ENCODE measurements at places on chromosomes 12 and 14.

DNA sequence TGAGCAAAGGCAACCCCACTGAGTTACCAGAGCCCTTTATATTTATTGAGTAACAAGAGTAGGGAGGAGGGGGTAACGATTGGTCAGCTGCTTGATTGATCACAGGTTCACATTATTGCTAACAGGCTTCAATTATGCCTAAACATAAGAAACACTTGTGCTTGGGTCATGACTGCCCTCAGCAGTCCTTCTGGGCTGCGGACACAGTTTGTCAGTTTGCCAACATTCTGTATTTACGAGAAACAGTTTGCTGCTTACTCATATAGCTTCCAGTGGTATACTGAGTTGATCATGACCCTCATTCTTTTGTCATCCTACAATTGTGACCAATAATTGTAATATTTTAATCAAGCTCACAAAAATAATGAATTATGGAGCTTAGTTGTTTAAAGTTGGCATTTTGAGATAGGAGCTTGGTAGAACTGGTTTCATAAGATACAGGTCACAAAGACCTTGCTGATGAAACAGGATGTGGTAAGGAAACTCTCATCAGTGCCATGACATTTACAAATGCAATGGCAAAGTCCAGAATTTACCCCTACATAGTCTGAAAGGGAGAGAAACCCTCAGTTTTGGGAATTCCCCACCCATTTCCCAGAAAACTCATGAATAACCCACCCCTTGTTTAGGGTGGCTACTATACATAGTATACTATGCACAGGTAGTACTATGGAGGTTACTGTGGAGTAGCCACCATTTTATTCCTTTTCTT, 1421.0 kb upstream of the FLRT2 start:
- DNase-seq = no peak

DNA sequence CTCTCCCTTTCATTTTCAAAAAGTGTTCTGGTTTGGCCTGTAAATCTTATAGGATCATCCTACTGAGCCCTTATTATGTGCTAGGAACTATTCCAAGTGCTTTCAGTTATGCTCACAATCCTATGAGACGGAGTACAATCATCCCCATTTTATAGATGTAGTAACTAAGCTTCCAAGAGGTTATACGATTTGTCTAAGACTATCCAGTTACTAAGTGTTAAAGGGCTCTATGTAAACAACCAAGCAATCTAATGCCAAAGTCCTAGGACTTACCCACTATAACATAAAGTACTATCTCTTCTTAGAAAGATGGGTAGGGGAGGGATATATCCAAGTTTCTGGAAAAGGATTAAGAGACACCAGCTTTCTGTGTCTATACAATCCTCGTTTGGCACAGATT, 6.7 kb downstream of the CFL2 start:
- no peak for DNase-seq

DNA sequence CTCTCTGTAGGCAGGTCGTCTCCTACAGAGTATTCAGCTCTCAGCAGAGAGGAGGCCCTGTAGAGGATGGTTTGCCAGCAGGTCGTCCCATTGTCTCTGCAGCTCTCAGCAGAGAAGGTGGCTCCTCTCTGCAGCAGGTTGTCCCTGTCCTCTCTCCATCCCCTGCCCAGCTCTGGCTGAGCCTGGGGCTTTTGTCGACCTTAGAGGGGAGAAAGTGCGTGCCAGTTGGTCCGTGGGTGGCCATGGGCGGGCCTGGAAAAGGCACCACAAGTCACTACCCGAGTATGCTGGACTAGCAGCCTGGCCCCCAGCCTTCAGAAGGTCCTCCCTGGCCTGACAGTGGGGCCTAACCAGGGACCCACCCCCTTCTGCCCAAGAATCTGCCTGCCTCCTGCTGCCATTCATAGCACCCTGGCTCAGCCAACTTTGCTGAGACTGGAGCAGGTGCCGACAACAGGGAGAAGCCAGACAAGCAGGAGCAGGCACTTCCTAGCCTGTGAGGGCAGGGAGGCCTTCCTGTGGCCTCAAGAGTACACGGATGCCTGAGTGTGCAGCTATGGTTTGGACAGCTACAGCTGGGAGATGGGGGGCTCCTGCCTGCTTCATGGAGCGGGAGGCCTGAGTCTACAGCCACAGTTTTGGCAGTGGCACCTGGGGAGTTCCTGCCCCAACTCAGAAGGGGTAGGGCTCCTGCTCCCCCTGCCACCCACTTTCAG, 59.7 kb upstream of the KCNH3 start:
- DNase-seq = no peak

GRCh38 chr14:102378830-102379229, 16.1 kb downstream of the TECPR2 start:
- DNase-seq = no peak

DNA sequence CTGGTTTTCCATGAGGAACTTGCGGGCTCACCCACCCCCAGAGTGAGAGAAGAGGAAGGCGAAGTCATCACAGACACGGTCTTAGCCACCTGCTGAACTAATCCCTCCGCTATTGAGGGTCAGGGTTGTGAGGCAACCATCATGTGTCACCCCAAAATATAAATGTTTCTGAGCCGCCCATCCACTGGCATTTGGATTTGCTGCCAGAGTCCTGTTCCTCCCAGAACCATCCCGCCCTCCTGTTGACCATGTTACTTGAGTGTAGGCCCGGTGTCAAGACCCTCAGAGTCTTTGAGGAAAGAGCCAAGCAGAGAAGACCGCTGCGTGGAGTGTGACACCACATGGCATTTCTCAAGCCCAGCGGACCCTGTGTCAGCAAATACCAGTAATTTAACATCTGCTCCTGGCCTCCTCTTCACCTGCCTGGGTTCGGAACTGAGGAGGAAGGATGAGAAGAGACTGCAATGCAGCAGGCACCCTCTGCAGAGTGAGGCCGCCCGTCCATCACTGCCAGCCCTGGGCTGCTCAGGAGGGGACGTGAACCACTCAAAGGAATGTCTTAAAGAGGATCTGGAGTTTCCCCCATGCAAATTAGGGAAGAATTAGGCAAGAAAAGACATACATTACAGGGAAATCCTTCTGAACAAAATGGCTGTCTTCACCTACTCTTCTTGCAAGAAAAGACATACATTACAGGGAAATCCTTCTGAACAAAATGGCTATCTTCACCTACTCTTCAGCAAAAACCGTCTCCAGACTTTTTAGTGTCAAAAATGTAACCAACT, 100.4 kb downstream of the FBXL14 start:
- no peak for DNase-seq

- DNase-seq = no peak
These were observed 92.7 kb downstream of the ITPK1 start for GRCh38 chr14:93023039-93023438.

- peak; percentile 24 for DNase-seq
These were observed 842 bp downstream of the OAS2 start for GRCh38 chr12:112979041-112979680.

- DNase-seq = no peak
These were observed 11.0 kb upstream of the MLXIP start for GRCh38 chr12:122067548-122067947.

DNA sequence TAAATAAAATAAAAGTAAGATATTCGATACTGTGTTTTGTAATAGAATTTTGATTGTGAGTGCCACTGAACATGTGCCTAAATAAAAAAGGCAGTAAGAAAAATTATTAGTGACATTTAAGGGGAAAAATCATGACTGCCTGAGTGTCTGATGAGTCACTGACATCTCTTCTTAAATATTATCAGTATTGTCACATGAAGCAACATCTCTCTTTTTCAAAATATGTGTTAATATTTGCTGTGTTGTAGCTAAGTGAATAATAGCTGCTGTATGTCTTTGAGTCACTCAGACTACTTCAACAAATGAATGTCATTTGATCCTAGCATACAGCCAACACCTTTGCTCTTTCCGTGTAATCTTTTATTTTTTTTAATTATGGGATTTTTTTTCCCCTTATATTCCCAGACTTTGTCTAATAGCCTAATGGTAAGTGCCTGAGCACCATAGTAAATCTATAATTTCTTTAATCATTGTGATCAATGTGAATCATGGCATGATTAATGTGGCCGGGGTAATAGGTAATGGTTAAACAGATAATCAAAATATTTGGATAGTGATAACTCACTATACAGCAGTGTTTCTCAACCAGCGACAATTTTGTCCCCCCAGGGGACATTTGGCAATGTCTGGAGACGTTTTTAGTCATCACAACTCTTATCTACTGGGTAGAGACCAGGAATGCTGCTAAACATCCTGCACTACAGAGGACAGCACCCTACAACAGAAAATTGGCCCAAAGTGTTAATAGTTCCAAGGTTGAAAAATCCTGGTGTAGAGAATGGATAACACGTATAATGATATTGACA, 11.7 kb upstream of the OTX2 start:
- no peak for DNase-seq

GRCh38 chr12:103912069-103912468, 18.1 kb upstream of the HSP90B1 start:
- DNase-seq = no peak

DNA sequence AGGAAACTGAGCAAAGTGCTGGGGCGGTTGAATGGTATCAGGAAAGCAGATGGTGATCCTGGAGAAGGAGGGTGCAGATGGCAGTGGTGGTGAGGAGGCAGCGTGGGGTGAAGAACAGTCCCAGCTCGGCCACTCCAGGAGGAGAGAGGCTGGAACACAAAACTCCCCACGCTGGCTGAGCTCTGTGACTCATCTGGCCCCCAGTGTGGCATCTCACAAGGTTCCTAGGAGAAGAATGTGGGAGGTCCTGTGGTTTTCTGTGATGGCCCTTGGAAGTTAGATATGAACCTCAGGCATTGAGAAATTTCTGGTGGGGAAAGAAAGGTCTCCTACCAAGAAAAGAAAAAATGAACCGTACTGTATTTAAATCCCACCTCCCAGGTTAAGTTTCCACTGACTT, 8.0 kb upstream of the NRXN3 start:
- no peak for DNase-seq

DNA sequence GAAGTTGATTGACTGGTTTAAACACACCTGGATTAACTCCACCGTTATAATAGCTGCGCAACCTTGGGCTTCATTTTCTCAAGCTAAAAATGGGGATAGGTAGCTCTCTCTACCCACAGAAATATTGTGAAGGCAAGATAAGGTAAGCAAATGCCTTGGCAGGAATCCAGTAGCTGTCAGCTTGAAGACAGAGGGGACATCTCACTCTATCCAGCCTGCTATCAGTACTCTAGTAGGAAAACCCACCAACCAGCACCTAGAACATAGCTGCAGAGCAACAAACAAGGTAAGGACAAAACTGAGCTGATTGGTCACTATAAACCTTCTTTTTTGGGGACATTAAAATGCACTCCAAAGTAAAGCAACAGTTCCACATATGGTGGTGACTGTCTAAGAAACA, 7.7 kb downstream of the CSRP2 start:
- no peak for DNase-seq
